ENCODE measurements at places on chromosomes 6 and 20. TPM values are rescaled to one million over a fixed set of nuclear protein-coding genes. Genes with fewer than 3 reads are reported as not detected.

Gene PI3
- total RNA-seq: not detected

Gene ADGRF1
- total RNA-seq: not detected

Gene TP53TG5
- total RNA-seq: not detected

Gene NINL
- total RNA-seq: 5.0 TPM

Gene SAMD5
- total RNA-seq: 0.39 TPM

Gene TPD52L1
- total RNA-seq: 24.6 TPM

Gene SLC32A1
- not detected for total RNA-seq

Gene RIPOR2
- 28.2 TPM for total RNA-seq

Gene SEL1L2
- not detected for total RNA-seq

Gene PLN
- 5.6 TPM for total RNA-seq

Gene WTAP
- total RNA-seq: 82.8 TPM

Gene SLA2
- total RNA-seq: 0.64 TPM

Gene OPRM1
- not detected for total RNA-seq

Gene RIPOR3
- total RNA-seq: 19.7 TPM

GRCh38 chr20:54223751-54224150 is 15.9 kb downstream of the PFDN4 start:
- DNase-seq: no peak

DNA sequence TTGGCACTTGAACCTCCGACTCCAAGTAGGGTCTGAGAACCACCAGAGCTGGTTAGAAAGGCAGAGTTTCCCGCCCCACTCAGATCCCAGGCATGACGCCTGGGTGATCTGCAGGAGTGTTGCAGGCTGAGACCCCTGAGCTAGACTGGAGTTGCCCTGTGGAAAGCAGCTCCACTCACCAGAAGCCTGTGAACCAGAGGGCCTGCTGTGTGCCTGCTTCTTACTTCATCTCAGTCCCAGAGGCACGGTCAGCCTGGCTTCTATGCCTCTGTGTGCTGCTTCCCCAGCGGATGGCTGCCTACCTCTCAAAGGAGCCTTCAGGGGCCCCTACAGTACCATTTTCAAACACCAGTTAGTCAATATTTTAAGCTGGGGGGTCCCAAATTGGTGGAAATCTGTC is 15.6 kb upstream of the CCN6 start:
- no peak for DNase-seq

- no peak for DNase-seq
Observed at GRCh38 chr6:47405273-47405672, 72.3 kb upstream of the CD2AP start.

- DNase-seq: no peak
Observed at GRCh38 chr20:38607351-38607750, 5.7 kb downstream of the ARHGAP40 start.

DNA sequence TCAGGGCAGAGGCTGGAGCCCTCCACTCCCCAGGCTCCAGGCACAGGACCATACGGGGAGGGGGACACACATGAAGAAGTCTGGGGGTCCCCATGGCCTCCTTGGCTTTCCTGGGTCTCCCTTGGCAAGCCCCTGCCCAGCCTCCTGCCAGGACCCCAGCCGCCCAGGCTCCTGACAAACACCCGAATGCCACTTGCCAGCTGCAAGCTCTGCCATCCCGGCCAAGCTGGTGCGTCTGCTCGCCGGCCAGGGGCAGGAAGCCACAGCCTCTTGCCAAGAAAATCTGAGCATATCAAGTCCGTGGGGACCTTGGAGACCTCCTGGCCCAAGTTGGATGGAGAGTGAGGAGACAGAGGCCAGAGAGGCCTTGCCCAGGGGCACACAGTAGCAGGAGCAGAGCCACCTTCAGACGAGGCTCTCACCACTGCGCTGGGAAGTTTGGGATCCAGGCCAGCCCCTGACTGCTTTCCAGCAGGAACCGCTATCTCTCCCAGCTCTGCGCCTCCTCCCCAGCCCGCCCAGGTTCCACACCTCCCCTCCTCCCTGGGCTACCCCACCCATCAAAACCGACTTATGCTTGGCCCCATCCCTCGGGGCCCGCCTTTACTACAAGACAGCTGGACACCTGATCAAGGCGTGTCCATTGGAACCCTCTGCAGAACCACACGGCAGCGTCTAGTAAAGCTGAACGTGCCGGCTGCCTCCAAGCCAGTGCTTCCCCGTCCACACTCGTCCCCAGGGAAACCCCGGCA is 80.2 kb downstream of the GRM4 start:
- no peak for DNase-seq

DNA sequence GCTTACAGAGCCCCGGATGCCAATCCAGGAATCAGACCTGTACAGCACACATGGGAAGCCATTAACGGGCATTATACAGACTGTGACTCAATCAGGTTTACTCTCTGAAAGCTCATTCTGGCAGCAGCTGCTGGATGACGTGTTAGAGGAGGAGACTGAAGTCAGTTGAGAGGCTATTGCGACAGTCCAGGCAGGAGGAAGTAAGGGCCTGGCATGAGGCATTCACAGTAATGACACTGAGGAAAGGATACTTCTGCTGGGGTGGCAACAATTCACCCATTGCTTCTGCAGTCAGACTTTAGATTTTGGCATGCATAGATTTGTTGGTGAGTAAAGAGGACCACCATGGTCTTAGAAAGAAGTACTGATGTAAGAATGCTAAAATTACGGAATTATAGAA is 151.0 kb upstream of the HEY2 start:
- DNase-seq: no peak

DNA sequence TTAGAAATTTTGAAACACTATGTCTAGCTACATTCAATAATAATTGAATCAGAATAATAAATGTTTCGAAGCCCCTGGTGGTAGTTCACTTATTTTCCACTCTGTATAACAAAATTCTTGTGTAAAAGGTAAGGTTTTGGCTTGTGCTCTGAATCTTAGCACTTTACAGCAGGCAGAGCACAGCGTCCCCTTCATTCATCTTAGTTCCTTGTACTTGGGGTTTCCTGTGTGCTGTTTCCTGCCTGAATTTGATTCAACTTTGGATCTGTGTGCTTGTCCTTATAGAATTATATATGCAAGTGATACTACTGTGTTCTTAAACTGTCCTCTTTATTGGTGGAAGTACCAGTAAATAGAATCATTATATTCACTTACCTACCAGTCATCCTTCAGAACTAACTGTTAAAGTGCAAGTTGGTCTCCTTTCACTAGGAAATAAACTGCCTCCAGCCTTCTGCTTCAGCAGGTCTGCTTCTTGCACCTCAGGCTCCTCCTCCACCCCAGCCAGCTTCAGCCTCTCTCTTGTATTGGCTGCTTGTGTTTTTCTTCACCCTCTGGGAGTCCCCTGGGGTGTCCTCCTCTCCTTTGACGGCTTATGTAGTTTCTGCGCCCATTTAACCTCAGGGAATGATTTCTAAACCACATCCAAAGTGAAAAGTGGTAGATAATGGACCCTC is 28.8 kb upstream of the TULP4 start:
- DNase-seq: no peak

DNA sequence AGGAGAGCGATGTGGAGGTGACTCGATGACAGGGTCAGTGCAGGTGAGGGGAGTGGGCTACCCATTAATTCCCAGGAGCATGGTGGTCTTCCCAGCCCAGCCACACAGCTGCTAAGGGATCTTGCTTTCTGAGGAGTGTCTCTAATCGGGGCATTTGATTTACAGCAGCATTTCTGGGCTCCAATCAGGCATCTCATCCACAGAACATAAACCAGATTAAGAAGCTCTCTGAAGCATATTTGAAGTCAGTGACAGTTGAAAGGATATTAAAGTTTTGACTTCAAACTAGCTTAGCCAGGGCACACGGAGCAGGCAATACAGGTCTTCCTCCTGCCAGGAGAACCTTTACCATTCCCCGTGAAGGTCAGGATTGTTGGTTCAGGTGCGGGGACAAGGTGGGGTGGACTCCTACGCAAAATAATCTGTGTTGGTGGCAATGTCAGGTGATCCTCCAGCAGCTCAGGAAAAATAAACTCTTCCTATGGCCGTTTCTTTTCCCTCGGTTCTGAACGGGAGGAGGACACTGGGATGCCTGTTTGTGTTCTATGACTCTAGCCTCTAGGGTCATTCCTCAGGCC is 39.9 kb upstream of the ZNF831 start:
- no peak for DNase-seq

DNA sequence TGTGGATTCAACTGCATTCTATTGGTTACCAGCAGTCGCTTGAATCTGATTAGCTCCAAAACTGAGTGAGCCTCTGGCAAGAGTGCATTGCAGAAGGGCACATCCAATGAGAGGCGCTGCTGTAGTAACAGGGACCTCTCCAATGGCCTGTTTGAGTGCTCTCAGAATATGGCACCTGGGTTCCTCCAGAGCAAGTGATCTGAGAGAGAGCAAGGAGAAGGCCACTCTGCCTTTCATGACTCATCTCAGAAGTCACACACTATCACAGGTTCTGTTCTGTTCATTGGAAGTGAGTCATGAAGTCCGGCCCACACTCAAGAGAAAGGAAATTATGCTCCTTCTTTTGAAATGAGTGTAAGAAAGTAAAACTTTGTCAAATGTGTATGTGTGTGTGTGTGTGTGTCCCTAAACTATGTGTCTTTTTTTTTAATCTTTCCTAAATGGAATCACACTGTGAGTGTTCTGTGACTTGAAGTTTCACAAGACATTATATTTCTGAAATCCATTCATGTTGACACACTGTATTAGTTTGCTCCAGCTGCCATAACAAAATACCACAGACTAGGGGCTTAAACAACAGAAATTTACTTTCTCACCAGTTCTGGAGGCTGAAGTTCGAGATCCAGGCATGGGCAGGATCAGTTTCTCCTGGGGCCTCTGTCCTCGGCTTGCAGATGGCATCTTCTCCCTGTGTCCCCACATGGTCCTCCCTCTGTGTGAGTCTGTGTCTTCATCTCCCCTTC is 138.3 kb upstream of the CDYL start:
- DNase-seq: no peak

DNA sequence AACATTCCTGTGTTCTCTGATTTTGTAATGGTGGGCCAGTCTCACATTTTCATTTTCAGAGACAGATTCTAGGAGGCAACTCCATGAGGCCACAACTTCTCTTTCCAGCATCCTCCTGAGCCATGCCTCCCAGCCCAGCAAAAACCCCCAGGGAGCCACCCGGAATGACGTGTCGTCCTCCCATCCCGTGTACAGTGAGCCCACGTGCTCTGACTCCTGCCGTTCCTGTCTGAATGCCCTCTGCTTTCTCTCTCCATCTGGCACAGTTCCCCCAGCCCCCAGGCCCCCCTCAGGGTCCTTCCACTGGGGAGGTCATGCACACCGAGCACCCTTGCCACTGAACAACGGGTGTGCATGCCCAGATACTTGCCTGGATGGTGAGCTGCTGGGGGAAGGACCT is 38.0 kb downstream of the C20orf203 start:
- DNase-seq: no peak

- DNase-seq: peak; percentile 91
Observed at GRCh38 chr20:380763-381580, 412 bp downstream of the TRIB3 start.

DNA sequence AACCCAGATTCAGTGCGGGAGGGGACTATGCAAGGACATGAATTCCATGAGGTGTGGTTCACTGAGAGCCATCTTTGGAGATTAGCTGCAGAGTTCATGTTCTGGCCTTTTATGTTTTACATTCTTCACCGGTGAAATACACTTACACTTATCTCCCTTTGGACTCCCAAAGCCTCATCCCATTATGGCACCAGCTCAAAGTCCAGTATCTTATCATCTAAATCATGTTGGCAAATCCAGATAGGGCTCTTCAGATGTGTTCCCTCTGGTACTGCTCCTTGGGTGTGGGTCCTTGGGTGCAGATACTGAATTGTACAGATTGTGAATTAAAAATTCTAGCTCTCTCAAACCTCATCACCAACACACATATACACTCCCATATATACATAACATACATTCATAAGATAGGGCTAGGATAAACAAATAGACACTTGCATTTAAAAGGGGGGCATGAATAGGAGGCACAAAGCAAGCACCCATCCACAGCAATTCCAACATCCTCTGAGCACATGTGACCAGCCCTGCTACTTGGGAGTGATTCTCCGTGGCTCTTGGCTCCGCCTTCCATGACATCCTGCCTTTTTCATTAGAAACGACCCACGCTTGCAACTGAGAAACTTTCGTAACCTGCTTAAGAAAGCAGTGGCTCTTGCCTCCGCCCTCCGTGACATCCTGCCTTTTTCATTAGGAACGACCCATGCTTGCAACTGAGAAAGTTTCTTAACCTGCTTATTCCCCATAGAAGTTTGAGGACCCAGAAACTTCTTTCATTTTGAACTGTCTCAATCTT is 53.6 kb upstream of the LRRC1 start:
- DNase-seq: no peak

- no peak for DNase-seq
Observed at GRCh38 chr20:13022401-13023155, 13.8 kb downstream of the SPTLC3 start.

- DNase-seq: no peak
Observed at GRCh38 chr6:139592011-139592410, 217.6 kb upstream of the CITED2 start.

DNA sequence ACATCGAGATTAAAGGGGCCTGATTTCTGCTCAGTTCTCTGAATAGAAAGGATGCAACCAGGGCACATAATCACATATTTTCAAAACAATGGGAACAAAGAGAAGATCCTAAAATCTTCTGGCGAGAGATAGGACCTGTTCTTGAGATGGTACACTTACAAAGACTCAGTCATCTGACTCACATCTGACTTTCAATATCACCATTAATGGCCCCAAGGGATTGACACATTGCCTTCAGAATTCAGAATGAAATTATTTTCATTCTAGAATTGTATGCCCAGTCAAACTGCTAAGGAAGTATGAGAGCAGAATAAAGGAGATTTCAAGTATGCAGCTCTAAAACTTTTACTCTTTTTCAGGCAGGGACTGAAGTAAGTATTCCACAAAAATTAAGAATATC is 240.7 kb upstream of the POU3F2 start:
- no peak for DNase-seq

- no peak for DNase-seq
Observed at GRCh38 chr6:3876866-3877265, 27.7 kb downstream of the FAM50B start.

GRCh38 chr6:31125586-31126363 is 5.5 kb upstream of the CDSN start:
- no peak for DNase-seq

- DNase-seq: no peak
Observed at GRCh38 chr6:131773284-131773950, 34.4 kb upstream of the ENPP1 start.

DNA sequence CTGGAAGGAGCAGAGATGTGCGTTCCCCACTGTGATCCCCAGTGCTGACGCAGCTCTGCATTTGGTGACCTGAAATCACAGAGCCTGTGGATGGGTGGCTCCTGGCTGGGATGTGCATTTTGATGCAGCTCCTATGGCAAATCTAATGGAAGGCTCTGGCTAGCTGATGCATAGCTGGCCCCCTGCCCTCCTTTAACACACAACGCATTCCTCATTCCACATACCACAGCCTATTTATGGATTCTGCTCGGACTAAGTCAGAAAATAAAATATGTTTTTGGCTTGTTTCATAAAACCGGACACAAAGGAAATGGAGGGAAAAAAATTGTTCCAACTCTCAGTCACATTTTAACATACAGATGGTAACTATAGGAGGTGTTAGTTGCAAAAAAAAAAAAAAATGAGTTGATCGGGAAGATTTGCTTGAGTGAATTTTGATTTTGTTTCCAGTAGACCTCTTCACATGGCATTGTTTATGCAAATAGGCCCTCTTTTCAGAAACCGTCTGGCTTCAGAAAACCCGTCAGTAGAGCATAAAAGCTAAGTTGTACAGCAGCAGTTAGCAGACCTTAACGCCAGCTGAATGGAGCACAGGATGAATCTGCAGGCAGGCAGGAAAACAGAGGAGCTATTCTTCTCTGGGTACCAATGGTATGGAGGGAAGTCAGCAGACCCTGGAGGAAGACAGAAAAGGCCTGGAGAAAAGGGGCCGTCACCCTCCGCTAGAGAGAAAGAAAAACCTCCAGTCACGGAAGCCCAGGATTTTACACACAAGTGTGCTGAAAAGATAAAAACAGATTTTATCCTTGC is 215.4 kb downstream of the HDGFL1 start:
- no peak for DNase-seq

All from mesenteric fat pad (tissue), 1 donor.